ENCODE measurements at places on chromosomes 4 and X.

DNA sequence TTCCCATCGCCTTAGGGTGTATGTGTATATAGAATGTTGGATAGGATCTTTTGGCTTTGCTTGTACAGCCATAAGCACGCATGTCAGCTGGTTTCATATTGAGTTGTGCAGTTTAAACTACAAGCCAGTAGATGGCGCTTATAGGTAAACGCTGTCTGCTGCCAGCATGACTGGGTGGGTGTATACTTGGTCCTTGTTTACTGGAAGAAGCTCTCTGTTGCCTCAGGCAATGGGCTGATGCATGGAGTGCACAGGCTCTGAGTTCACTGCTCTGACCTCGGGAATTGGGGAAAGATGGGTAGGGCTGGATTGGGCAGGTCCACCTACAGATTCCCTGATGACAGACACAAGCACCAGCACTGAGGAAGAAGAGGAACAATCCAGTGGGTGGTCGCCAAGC is 831.5 kb downstream of the STIM2 start:
- no peak for DNase-seq

GRCh38 chr4:15971068-15971801 is 8.3 kb upstream of the FGFBP2 start:
- DNase-seq, result no peak

GRCh38 chr4:129403848-129404247 is 307.9 kb downstream of the C4orf33 start:
- DNase-seq, result no peak

DNA sequence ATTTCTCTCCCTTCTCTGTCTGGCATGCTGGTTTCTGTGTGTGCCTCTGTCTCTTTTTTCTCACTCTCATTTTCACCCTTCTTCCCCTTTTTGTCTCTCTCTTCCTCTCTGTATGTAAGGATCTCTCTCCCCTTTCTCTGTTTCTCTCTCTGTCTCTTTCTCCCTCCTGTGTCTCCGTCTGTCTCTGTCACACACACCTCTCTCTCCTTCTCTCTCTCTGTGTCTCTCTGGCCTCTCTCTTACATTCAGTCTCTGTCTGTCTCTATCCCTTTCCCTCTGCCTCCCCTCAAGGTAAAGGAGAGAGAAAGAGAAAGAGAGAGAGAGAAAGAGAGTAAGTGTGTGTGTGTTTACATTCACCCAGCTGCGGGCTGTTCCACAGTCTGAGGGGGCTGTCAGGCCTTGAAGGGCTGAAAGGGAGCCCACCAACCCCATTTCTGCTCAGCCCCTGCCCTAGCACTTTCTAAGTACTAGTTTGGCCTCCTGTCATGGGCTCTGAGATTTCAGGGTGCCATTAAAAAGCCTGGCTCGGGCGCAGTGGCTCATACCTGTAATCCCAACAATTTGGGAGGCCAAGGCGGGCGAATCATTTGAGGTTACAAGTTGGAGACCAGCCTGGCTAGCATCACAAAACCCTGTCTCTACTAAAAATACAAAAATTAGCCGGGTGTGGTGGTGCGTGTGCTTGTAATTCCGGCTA is 9.6 kb upstream of the TSPYL2 start:
- no peak for DNase-seq

Measured in renal cortex interstitium (tissue), 15 donors.